Stimulated activated CD4-positive, alpha-beta T cell treated with anti-CD3 and anti-CD28 coated beads, TNF-alpha, amount 100 ng/mL, for 1 hour (primary cell): ENCODE measurements at places on chromosomes 3 and 15.

DNA sequence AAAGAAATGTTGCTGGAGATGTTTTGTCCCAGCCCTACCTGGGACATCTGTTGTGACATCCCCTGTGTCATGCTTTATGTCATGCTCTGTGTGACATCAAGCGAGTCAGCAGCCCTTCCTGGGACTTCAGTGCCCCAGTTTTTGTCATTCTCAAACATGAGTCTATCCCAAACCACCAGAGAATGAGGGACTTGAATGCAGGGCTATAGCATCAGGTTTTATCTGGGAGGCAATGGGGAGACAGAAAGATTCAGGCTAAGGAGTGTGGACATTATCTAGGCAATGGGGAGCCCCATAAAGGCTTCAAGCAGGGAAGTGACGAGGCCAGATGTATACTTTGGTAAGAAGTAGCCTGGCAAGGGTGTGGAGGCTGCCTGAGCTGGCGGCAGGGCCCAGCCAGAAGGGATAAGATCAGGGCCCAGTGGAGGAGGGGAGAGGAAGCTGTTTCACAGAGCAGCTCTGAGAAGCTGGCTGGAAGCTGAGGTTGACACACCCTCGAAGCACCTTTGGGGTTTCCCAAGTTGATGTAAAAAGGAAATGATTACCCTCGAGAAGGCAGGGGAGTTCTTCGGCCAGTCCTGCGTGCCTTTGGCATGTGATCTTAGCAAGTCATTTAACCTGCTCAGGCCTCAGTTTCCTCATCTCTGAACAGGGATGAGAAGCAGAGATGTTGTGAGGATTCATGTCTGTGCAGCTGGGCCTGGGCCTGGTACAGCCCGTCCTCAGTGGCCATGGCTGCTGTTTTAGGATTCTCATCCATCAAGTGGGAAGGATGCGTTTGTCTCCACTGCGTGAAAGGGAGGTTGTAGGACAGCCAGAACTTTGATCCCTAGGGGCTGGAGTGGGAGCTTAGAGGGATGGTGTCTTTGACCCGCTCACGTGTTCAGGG, 34.3 kb downstream of the IRAK2 start:
- DNase-seq: no peak

DNA sequence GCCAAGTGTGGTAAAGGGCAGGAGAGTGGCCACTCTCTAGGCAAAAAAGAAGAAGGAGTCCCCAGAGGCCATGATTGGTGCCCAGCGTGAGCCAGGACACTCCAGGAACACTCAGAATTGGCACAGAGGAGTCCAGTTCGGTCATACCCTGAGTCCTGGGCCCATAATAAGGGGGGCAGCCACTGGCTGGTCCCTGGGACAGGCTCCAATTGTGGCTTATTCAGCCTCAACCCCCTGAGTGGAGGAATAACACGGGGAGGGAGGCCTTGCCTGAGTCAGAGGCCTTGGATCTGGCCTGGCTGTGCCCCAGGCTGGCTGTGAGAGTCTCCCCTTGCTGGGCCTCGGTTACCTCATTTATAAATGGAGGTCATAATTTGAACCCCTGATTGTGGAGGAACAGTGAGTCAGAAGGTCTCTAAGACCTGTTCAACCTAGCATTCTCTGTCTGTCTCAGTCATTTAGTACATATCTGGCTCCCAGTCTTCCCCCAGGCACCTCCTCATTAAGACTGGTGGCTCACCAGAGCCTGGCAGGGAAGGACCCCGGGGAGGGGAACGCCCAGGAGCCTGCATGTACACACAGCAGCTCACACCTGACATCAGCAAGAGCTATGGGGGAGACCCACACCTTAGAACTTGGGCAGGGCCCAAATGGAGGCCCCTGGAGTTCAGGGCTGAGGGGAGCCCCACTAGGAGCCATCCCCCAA, 95.9 kb upstream of the ATP2B2 start:
- no peak for DNase-seq

GRCh38 chr3:82088749-82089148, 327.3 kb upstream of the GBE1 start:
- DNase-seq: no peak

DNA sequence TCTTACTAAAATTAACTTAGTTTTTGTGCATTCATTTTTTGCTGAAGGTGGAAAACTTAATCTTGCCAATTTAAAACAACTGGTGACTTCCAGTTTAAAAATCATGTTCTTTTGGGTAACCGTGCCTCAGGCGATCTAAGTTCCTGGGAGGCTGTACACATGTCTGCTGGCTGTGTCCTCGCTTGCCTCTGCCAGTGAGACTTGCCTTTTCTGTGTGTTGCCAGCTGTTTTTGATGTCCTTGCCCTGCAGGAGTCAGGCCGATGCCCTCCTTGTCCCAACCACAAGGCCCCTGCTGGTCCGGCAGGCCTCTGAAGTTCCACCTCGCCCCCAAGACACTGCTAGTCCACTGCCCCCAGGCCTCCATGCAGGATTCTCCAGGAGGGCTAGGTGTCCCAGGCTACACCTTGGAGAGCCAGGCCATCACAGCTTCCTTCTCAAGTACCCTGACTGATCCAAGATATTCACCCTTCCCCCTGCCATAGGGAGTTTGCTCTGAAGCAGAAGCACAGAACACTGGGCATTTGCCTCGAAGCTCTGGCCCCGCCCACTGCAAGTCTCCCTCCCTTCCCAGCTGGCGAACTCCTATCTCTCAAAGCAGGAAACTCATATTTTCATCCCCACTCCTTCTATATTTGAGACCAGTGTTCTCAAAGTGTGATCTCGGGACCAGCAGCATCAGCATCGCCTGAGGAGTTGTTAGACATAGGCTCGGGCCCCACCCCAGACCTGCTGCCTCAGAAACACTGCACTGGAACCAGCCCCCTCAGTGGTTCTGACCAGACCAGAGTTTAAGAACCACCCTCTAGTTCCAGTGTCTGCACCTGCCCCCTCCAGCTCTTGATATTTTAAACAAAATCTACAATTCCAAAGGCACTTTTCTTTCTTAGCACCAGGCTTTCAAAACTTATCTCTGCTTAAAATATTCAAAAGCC, 185.8 kb upstream of the UBE2E1 start:
- DNase-seq: no peak

GRCh38 chr3:195876297-195877064, 31.9 kb downstream of the TNK2 start:
- no peak for DNase-seq
